Activated CD4-positive, alpha-beta T cell treated with anti-CD3 and anti-CD28 coated beads for 36 hours (primary cell): ENCODE measurements at places on chromosomes 3 and 15.

GRCh38 chr3:13706451-13706850 lies 157.5 kb downstream of the FBLN2 start:
- no peak for DNase-seq

DNA sequence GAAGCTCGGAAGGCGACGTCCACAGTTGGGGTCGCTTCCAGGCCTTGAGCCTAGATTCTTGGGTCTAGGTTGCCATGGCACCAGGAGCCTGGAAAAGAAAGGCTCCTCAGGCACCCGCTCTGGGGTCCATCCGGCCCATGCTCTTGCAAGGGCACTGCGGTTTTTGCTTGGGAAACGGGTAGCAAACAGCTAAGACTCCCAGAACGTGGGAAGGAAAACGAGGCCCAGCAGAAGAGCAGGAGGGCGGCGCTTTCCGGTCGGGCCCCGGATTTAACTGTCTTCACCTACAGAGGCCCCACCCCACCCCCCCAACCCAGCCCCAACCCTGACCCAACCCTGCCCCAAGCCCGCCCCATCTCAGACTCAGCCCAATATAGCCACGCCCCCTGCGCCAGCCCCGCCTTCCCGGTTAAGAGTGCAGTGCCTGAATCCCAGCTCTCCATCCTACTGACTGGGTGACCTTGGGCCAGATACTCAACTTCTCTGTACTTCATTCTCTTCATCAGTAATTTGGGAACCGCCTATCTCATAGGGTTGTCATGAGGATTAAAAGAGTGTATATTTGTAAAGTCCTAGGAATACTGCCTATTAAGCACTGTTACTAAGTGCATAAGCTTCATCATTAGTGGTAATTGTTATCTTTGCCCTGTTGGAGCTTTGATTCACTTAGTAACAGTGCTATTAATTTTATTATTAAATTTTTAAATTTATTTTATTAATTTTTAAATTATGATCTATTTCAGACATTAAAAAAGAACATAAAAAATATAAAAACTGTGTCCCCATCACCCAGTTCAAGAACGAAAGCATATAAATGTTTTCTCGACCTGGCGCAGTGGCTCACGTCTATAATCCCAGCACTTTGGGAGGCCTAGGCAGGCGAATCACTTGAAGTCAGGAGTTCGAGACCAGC lies 28.4 kb upstream of the SMAD6 start:
- DNase-seq, result peak; percentile 77

GRCh38 chr15:67579967-67580366 lies 37.5 kb downstream of the MAP2K5 start:
- DNase-seq, result no peak

- DNase-seq, result peak; percentile 38
Observed at GRCh38 chr3:71579935-71580406, 3.6 kb downstream of the FOXP1 start.

- no peak for DNase-seq
Observed at GRCh38 chr3:113242096-113242581, 30.8 kb downstream of the BOC start.

DNA sequence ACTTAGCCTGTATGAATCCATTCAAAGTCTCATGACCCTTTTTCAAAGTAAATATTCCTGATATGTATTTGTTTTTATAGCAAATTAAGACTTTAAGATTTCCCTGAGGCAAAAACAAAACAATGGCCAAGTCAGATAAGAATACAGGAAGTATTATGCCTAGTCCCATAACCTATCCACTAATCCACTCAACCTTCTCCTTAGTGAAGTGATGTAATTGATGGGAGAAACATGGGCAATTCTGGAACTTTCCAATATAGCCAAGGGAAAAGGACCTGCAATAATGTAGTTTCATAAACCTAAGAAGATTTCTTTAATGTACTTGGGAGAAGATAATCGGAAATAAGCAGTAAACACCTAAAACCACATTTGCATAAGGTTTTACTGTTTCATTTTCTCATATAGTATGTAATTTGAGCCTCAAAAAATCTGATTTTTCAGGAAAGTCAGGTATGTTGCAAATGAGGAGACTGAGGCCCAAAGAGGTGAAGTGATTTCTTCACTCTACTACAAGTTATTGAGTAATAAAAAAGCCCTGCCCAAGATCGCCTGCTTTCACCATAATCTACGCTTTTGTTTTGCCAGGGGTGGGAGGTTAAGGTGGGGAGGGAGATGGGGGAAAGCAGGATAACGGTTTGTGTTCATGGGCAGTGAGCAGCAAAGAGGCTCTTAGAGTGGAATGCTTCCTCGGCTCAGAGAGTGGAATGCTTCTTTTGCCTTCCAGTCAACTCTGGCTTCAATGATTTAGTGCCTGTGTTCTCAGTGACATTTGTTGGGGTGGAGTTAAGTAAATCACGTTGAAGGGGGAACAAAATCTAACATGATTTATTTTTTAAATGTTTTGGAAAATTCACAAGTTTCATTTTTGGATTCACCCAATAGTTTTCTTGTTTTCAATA lies 95.0 kb upstream of the FNDC3B start:
- no peak for DNase-seq

- peak; percentile 60 for DNase-seq
Observed at GRCh38 chr3:136994772-136995516, 37.2 kb downstream of the IL20RB start.

- DNase-seq, result peak; percentile 13
Observed at GRCh38 chr15:70892912-70893560, 410 bp downstream of the LRRC49 start.

GRCh38 chr15:43511012-43511885 lies 6.2 kb upstream of the MAP1A start:
- DNase-seq, result peak; percentile 52

- DNase-seq, result no peak
Observed at GRCh38 chr3:110667216-110667615, 404.4 kb upstream of the NECTIN3 start.

- peak; percentile 75 for DNase-seq
Observed at GRCh38 chr3:71681224-71681668, 44.0 kb downstream of the EIF4E3 start.

DNA sequence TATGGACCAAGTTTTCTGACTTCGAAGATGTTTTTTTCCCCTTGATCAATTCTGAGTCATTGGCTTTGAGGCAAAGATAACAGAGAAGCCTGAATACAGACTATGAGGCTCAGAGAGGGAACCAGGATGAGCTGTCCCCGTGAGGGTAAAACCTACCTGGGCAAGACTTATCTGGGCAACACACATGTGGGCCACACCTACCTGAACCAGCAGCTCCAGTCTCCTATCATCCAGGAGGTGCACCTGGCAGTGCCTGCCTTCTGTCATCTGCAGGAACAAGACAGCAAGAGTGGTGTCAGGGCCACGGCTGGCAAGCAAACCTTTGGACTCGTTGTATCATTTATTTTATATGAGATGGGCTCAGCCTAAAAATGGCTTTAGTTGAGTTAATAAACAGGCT lies 72.6 kb downstream of the FRMD4B start:
- DNase-seq, result no peak

- DNase-seq, result peak; percentile 44
Observed at GRCh38 chr3:53161450-53161819, 426 bp downstream of the PRKCD start.

DNA sequence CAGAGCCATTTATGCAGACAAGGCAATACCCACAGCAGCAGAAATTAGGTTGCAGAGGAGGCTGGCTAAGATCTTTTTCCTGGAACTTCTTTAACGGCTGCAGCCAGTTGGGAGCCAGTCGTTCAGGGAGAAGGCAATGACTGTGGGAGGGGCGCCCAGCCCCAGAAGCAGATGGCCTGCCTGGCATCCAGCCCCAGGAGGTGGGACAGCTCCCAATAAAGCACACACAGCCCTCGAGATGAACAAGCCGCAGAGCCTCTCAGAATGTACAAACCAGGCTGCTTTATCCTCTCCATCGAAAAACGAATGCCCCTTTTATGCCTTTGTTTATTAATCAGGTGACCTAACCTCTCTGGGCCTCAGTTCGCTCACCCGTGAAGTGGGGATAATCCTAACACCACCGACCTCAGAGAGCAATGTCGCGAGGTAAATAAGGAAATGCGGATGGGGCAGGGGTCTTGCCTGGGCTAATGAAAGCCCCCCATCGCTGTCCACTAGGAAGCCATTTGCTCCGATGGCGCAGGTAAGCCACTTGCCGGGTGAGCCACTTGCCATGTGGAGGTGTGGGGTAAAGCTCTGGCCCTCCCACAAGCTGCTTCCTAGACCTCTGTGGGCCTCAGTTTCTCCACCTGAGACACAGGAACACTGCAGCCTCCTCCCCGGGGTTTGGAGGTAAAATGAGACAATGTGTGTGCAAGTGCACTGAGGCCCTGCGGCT lies 35.8 kb downstream of the MGLL start:
- no peak for DNase-seq

- no peak for DNase-seq
Observed at GRCh38 chr3:132180337-132180791, 136.8 kb upstream of the ACP3 start.

- no peak for DNase-seq
Observed at GRCh38 chr3:188875413-188875812, 296.4 kb upstream of the TPRG1 start.

GRCh38 chr3:181701096-181701495 lies 10.6 kb upstream of the SOX2 start:
- DNase-seq, result no peak

DNA sequence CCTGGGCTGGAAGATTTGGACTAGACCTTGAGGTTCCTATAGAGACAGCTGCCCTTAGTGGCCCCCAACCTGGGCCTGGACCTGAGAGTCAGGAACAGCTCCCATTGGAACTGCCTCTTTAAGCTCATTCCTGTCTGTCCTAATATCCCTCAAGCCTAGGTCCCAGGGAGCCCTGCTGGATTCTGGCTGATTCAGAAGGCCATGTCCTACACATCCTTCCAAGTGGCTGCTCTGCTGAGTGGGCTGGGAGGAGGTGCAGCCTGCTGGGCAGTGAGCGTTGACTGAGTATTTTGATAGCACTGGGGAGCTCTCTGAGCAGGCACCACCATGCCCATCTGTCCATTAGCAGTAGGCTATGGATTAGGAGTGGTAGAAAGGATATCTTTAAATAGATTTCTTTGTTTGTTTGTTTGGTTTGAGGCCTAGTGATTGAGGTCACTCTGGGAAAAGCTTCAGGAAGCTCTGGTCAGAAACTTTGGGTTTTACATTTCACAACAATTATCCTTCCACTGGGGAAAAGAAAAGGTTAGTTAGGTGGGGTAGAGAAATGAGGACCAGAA lies 54.6 kb upstream of the ATOSA start:
- DNase-seq, result no peak

- peak; percentile 86 for DNase-seq
Observed at GRCh38 chr3:46538803-46539442, 27.2 kb downstream of the LRRC2 start.

DNA sequence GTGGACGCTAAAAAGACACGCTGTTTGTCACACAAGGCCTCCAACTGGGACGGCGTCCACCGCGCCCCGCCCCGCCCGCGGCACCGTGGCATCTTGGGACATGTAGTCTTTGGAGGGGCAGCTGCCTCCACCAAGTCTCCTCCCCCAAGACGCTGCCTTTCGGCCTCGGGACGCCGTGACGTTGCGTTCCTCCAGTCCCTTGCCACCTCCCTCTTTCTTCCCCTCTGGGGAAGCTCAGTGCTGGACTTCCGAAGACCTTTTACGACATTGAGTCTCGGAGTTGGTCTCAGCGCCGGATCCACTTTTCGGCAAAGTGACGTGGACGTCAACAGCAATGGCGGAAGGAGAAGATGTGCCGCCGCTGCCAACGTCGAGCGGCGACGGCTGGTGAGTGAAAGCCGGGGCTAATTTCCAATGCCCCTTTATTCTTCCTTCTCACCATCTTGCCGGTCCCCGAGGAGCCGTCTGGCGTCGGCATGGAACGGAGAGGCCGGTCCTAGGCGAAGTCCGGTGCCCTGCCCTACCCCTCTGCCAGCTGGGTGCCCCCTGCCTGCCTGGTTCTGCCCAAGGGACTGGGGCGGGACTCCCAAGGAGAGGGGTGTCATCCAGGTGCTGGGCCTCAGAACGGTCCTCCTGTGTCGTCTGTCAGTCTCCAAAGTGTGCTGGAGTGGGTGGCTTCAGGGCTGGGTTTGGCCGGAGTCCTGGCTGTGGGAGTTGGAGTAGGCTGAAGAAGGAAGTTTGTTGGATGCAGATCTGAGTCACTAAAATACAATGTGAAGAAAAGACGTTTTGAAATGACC lies at the start of gene TBC1D23:
TBC1D23 (plus strand) TSS at position 308 of the 800 bp plus-strand sequence; CDS start at position 335, 27 bp downstream.
- DNase-seq, result peak; percentile 98

DNA sequence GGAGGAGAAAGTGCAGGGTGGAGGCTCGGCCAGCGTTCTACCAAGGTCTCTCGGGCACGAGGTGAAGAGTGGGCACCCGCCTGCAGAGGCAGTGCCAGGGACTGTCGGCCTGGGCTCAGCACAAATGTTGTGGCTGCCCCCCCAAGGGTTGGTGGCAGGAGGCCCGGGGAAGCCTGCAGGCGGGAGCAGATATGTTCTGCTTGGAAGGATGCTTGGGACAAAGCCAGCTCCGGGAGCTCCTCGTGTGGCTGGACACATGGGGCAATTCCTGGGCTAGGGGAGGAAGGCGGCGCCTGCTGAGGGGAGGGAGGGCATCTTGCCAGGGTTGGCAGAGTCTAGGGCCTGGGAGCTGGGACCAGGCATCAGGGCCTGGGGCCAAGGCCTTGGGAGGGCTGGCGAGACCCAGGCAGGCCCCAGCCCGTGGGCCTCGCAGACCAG lies 30.4 kb upstream of the FBLN2 start:
- no peak for DNase-seq

DNA sequence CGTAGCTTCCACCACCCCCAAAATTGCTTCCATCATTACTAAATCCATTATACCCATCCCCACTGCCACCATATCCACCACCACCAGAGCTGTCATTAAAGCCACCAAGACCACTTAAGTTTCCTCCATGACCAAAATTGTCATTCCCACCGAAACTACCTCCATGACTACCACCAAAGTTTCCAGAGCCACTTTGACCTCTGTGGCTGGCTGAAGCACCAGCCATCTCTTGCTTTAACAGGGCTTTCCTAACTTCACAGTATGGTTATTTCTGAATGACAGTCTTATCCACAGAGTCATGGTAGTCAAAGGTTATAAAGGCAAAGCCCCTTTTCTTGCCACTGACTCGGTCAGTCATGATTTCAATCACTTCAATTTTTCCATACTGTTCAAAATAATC lies 24.3 kb upstream of the DENND4A start:
- no peak for DNase-seq

DNA sequence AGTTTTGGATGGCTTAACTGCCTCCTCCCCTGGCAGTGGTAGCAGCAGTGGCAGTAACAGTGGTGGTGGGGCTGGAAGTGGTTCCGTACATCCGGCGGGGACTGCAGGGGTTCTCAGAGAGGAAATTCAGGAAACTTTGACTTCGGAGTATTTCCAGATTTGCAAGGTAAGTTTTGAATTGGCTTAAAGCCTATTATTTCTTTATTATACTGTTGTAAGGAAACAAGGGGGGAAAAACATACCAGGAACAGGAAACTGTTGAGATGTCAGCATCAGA lies 1.5 kb downstream of the STXBP5L start:
- no peak for DNase-seq
